ENCODE measurements at places on chromosomes 12 and 14. TPM values are rescaled to one million over a fixed set of nuclear protein-coding genes. Genes with fewer than 3 reads are reported as not detected.

Gene LHX5
- not detected for polyA plus RNA-seq

Gene ENDOU
- polyA plus RNA-seq: 0.12 TPM

Gene ADAM21
- polyA plus RNA-seq: 0.32 TPM

Gene TEAD4
- 82.8 TPM for polyA plus RNA-seq

Gene PTHLH
- 0.89 TPM for polyA plus RNA-seq

Gene POTEG
- not detected for polyA plus RNA-seq

Gene SLC17A8
- polyA plus RNA-seq: 1.1 TPM

Gene MYO1H
- polyA plus RNA-seq: not detected

Gene ABCD2
- polyA plus RNA-seq: 0.19 TPM

Gene KIF26A
- polyA plus RNA-seq: 16.9 TPM

Gene RD3L
- polyA plus RNA-seq: not detected
